ENCODE measurements at places on chromosomes 7 and 10.

- peak; percentile 73 for DNase-seq
Measured at GRCh38 chr10:78543749-78544362, 510.2 kb downstream of the RPS24 start.

DNA sequence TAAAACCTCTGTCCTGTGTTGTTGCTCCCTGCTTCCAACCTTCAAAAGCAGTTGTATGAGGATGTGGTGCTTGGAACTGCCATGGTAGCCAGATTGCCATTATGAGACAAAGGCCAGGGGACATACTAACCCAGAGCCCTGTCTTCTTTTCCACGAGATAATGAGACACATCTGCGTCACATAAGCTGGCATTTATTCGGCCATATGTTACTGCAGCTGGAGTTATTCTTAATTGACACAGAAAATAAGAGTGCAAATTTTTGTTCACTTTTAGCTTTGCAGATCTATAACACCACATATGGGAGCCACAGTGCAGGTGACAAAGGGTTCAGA lies 15.5 kb upstream of the PDLIM1 start:
- no peak for DNase-seq

DNA sequence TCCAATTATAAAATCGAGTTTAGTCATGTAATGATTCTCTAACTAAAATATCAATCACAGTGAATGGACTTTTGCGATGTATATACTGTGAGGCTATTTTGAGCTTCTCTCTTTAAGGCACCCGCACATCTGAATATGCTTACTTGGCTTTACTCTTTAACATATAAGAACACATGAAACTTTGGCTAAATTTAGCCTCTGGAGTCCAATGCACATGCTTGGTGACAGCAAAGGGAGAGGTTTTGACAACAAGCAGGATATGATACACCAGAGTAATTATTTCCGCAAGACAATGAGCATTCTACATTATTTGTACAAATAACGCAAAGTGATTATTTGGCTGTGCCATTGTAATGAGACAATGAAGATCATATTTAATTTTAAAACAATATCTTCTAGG lies 72.4 kb downstream of the ARID5B start:
- DNase-seq, result no peak

- no peak for DNase-seq
Measured at GRCh38 chr7:21903020-21903786, 42.5 kb downstream of the CDCA7L start.

- DNase-seq, result peak; percentile 56
Measured at GRCh38 chr7:24812305-24812945, 55.2 kb upstream of the GSDME start.

- DNase-seq, result no peak
Measured at GRCh38 chr10:124993736-124994451, 52.0 kb downstream of the ZRANB1 start.

DNA sequence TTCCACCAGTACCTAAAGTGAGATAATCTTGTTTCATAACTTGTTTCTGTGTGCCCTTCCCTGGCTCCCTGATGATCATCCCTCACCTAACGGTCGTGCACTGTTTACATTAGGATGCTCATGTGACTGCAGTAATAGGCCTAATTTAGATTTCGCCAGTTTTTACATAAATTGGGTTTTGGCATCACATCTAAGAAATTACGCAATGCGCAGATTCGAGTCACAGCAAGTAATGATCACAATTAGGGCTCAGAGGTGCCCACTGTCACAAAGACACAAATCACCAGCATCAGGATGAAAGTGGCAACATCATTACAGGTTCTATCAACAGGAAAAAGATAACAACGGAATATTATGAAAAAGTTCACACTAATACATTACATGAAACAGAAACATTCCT lies 94.7 kb downstream of the LARP4B start:
- no peak for DNase-seq

DNA sequence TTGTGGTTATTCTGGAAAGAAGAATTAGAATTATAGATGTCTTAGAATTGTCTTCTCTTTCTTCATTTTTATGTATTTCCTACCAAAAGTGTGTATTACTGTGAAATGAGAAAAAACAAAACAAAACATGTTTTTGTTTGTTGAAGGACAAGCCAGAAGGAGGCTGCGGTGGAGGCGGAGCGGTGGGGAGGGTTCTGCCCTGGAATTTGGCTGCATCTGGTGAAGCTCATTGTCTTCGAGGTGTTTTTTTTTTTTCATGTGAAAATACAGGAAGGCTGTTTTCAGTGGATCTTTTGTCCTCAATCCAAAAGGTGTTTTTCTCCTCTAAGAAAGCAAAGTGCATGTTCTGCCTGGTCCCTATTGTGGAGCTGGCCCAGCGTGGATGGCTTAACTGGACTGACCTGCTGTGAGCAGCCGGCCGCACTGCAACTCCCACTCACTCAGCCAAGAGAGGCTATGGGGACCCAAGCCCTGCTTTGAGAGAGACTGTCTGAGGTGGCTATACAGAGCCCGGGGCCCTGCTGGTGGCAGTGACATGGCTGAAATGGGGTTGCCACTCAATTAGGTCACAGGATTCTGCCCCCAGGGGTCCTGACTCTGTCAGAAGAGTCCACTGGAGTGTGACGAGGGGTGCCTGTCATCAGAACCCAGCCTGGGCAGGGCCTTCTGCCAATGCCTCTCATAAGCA lies 184.9 kb upstream of the MKI67 start:
- DNase-seq, result no peak

- no peak for DNase-seq
Measured at GRCh38 chr10:103792547-103792946, 62.8 kb downstream of the SH3PXD2A start.

- no peak for DNase-seq
Measured at GRCh38 chr10:29648114-29648982, 13.6 kb upstream of the SVIL start.

DNA sequence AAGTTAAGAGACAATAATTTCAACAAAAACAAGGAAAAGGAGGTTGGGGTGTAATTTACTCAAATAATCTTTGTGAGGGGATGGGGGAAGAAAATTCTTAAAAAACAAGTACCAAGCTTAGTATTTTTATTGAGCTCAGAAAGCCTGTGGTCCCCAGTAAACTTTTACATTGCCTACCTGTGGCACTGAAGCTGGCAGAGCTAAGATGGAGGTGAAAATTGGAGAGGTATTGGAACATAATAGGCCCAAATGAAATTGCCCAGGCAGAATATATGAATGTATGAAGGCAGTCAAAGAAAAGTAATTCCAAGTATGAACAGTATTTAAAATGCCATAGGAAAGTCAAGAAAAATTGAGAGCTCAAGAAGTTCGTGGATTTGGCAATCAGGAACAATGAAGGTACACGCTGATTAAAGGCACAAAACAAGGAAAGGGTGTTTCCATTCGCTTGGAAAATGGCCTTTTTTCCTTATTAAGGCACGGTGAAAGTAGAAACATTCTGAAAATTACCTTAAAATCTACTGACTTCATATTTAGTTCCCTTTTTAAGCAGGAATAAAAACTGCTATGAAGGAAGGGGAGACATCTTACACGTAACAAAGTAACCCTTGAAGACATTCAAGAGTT lies 3.4 kb upstream of the KMT2E start:
- DNase-seq, result peak; percentile 35

GRCh38 chr7:137007001-137007694 lies 138.7 kb downstream of the CHRM2 start:
- no peak for DNase-seq

GRCh38 chr7:117119192-117119924 lies 166.1 kb downstream of the ST7 start:
- DNase-seq, result peak; percentile 87

DNA sequence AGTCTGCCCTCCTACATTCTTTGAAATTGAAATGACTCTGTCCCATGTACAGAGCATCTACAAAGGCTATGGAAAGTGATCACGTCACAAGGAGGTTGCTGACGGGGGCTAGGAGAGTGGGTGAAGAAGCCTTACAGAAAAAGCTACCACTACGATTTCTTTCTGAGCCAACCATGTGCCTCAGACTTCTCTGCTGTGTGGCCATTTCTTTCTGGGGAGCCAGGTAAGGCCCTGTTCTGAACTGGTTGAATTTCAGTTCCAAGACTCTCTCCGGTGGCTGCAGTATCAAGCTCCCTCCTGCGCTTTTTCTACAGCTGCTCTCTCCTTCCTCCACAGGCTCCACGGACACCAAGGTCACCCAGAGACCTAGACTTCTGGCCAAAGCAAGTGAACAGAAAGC lies 112.5 kb upstream of the PRSS1 start:
- no peak for DNase-seq

- peak; percentile 88 for DNase-seq
Measured at GRCh38 chr10:71212318-71213126, at the start of gene UNC5B. Gene UNC5B, plus strand, starts transcription at chr10:71212570. Its CDS starts 416 bp downstream, at chr10:71212986.

GRCh38 chr7:131218727-131219128 lies 108.9 kb upstream of the MKLN1 start:
- DNase-seq, result peak; percentile 2

- DNase-seq, result no peak
Measured at GRCh38 chr10:132439025-132439388, 42.0 kb downstream of the PWWP2B start.

- no peak for DNase-seq
Measured at GRCh38 chr10:127313996-127314700, 117.8 kb upstream of the INSYN2A start.
